Right atrium auricular region (tissue), 2 donors: ENCODE measurements at places on chromosomes 16 and 17.

GRCh38 chr17:56171186-56171959 lies 18.1 kb downstream of the ANKFN1 start:
- DNase-seq, result no peak

- no peak for DNase-seq
Observed at GRCh38 chr16:89847051-89847939, 19.0 kb downstream of the SPIRE2 start.

DNA sequence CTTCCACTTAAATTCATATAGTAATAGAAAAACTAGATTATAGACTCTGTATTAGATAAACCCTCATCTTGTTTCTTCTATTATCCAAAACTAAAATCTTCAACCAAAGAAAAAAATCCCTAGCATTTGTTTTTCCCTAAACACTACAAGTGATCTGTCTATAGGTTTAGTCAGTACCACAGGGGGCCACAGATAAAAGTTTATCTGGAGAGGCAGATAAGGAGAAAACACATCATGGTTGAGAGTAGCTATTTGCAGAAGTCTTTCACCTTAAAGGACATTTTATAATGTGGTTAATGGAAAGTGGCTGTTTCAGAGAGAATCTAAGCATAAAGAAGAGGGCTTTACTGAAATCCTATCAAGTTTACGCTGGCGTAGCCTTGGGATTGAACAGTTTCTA lies 160.1 kb downstream of the CDK5R1 start:
- DNase-seq, result no peak

DNA sequence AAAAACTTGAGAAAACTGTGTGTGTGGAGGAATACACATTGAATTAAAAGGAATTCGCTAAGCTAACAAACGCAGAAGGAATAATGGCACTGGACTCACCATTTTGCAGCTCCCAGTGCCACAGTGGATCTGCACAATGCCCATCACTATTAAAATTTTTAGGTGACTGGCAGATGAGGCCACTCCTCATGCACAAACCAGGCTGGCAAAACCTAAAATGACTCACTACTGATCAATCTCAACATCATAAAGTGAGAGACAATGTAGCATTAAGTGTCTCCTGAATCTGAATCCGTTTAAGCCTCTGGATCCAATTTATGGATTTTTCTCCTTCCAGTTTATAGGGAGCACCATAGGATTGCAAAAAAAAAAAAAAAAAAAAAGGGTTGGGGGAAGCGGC lies 20.6 kb downstream of the MYH10 start:
- DNase-seq, result no peak

DNA sequence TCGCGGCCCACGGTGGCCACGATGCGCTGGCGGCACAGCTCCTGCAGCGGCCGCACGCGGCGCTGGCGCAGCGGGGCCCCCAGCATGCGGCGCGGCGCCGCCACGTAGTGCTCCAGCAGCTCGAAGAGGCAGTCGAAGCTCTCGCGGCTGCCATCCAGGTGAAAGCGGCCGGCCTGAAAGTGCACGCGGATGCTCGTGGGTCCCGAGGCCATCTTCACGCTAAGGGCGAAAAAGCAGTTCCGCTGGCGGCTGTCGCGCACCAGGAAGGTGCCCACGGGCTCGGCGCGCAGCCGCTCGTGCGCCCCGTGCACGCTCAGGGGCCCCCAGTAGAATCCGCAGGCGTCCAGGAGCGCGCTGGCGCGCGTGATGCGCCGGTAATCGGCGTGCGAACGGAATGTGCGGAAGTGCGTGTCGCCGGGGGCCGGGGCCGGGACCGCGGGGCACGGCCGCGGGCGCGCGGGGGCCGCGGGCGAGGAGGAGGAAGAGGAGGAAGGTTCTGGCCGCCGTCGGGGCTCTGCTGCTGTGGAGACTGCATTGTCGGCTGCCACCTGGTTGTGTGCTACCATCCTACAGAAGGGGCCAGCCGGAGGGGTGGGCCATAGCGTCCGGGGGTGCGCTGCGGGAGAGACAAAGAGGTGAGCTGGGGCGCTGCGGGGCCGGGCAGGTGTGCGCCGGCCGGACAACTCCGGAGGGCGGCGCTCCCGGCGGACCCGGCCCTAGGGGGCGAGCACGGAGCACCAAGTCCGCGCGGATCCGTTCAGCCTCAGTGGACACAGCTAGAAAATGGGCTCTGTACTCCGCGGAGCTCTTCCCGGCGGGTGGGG lies 879 bp downstream of the SOCS1 start:
- DNase-seq, result no peak

DNA sequence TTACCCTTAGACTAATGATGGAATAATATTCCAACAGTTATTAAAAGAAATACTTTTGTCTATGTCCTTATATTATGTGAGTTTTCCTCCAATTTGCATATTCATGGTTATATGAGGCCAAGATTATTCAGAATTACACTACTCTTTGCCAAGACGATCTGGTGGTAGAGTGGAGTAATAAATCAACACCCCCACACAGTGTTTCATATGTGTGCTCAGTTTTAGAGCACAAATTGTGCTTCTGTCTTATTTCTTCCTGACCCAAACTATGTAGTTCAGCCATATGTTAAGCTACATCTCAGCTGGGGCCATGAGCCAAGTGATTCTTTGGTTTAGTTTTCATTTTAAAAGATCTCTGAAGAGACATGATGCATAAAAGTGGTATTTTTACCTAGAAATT lies 26.9 kb upstream of the PPM1E start:
- no peak for DNase-seq

GRCh38 chr17:32671896-32672295 lies 185.1 kb downstream of the CDK5R1 start:
- no peak for DNase-seq

- no peak for DNase-seq
Observed at GRCh38 chr16:12511708-12512107, 292.0 kb downstream of the CPPED1 start.

- DNase-seq, result peak; percentile 86
Observed at GRCh38 chr16:19138601-19139000, 24.8 kb downstream of the ITPRIPL2 start.

GRCh38 chr16:72646615-72647014 lies 401.3 kb downstream of the ZFHX3 start:
- DNase-seq, result no peak

GRCh38 chr16:77234611-77235010 lies 35.4 kb downstream of the SYCE1L start:
- DNase-seq, result no peak

GRCh38 chr17:43018008-43018853 lies 4.0 kb downstream of the VAT1 start:
- DNase-seq, result no peak

- DNase-seq, result no peak
Observed at GRCh38 chr17:46866325-46866724, 14.9 kb downstream of the WNT9B start.

- no peak for DNase-seq
Observed at GRCh38 chr17:42097691-42098631, at the start of gene ZNF385C. Gene ZNF385C, minus strand, starts transcription at chr17:42098473. Its CDS starts 35,417 bp downstream, at chr17:42063056.

- no peak for DNase-seq
Observed at GRCh38 chr17:2863204-2863603, 67.0 kb downstream of the RAP1GAP2 start.

DNA sequence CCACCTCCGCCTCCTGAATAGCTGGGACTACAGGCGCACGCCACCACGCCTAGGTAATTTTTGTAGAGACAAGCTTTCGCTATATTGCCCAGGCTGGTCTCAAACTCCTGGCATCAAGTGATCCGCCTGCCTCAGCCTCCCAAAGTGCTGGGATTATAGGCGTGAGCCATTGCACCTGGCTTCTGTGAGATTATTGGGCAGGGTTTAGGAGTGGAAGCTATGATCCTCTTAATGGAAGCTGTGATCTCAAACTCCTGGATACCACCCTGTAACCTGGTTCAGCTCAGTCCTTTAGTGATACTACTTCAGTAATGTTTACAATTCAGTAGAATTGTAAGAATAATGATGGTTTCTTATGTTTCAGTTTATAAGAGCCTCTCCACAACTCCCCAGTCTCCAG lies 14.1 kb downstream of the NFE2L1 start:
- no peak for DNase-seq

DNA sequence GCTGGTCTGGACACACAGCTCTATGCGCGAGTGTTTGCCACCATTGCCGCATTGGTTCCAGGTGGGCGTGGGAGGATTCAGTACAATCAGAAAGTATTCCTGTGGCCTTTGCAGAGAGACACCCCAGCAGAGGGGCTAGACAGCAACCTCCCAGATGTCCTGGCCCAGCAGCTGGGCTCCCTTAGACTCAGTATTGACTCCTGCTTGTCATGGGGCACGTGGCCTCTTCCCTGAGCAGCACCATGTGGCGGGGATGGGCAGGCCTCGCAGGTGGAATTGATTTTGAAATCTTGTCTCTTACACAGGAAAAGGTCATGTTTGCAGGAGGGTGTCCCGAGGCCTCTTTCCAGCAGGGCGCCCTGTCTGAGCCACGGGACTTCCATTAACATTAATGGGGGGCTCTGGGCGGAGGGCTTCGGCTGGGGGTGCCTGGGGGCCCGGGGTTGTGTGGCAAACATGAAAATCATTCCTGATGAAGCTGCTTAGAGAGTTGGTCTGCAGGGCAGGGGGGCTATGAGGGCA lies 96.4 kb downstream of the C16orf78 start:
- no peak for DNase-seq

GRCh38 chr16:54806881-54807360 lies 123.7 kb upstream of the IRX5 start:
- DNase-seq, result no peak

- no peak for DNase-seq
Observed at GRCh38 chr16:4322121-4323052, 6.5 kb downstream of the GLIS2 start.

DNA sequence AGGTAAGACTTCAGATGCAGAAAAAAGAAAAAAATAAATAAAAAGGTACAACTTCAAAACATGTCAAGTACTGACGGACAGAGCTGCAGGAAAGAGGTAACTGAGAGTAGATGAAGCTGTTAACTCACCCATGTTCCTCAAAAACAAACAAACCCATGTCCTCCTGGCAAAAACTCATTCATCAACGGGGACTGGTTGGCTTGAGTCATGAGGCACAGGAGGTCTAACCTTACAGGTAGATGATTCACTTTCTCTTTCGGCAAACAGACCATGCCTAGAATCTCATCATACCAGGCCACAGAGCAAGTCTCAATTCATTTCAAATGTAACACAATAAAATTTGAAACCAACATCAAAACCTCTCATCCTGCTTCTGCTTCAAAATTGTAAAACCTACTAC lies 12.3 kb upstream of the FASN start:
- no peak for DNase-seq

DNA sequence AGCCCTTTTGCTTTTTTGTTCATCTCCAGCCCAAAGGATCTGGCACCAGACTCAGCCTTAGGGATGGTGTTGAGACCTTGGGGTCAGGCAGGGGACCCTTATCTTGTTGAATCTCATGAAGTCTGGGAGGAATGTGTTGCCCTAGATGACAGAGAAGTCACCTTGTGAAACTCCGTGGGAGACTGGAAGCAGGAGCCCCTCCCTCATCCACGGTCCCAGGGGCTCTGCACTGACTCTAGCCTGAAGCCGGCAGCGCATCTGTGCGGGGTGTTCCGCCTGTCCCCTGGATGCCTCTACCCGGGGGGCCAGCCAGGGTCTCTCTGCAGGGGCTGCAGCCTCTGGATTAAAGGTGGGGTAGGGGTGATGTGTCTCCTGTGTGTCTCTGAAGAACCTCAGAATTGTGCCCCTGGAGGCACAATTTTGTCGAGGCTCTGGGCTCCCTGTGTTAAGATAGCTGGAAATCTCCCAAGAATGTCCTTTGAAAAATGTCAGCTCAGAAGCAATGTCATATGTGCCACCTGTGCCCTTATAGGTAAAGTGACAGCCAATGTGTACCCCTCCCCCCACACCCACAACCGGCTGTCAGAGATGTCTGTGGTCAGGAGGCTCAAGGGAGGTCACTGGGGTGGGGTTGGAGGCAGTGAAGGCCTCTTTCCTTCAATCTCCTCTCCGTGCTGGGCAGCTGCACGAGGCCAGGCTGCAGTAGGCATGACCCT lies 32.1 kb upstream of the CDC42EP4 start:
- no peak for DNase-seq

- no peak for DNase-seq
Observed at GRCh38 chr17:5373112-5373511, 46.4 kb downstream of the NUP88 start.
